ENCODE measurements at places on chromosomes 1 and 21.

GRCh38 chr1:167899253-167899681 is 14.7 kb downstream of the ADCY10 start:
- DNase-seq, result no peak

DNA sequence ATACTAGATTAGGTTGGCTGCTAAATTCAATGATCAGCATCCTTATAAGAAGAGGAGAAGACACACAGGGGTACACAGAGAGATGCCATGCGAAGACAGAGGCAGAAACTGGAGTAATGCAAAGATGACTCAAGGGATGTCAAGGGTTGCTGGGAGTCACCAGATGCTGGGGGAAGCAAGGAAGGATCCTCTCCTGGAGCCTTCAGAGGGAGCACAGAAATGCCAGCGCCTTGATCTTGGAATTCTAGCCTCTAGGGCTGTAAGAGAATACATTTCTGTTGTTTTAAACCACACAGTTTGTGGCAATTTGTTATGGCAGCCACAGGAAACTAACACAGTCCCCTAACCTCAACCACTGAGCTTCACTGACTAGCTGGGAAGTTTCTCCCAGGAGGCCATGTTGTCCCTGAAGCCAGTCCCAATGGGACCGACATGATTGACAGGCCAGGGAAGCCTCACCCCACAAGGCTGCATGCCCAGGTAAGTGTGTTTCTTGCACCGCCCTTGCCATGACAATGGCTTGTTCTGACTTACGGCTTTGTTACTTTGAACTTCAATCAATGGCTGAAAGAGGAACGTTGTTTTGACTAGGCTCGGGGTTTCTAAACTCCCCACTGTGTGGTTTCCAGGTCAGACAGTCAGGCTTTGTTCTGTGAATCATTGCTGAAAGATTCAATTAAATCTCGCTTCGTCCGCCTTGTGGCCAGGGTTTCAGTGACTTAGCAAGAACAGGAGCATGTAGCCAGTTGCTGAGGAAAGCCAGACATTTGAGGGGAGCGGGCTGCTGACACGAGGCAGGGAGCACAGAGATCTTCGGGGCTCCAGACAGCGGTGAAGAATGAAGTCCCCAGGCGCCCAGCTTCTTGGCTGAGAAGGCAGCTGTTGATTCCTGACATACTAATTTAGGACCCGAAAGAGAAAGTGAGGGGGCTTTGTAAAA is 62.3 kb downstream of the RUNX1 start:
- DNase-seq, result no peak

DNA sequence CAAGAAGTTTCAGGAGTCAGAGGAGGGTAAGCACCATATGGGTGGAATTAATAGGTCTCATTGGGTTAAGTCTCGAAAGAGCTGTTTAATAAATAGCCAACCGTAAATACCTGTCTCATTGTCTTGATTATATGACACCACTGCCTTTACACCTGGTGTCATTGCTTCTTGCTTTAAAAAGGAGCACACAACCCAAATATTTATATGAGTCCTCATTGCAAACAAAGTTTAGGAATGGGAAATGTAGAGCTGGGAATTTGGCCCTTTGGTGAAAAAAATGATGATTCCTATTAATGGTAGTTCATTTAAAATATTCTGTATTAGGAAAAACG is 2.1 kb downstream of the BACH1 start:
- no peak for DNase-seq

- DNase-seq, result peak; percentile 72
Measured at GRCh38 chr1:234584926-234585325, 25.1 kb downstream of the IRF2BP2 start.

GRCh38 chr1:8161546-8162105 is 135.5 kb upstream of the ERRFI1 start:
- no peak for DNase-seq

GRCh38 chr1:65980237-65980636 is 187.5 kb downstream of the PDE4B start:
- no peak for DNase-seq

- DNase-seq, result no peak
Measured at GRCh38 chr1:38197312-38198061, 150.9 kb upstream of the POU3F1 start.

- no peak for DNase-seq
Measured at GRCh38 chr1:217462159-217462558, 168.7 kb downstream of the GPATCH2 start.

- DNase-seq, result no peak
Measured at GRCh38 chr1:121586369-121587229, 401.8 kb downstream of the SRGAP2C start.

DNA sequence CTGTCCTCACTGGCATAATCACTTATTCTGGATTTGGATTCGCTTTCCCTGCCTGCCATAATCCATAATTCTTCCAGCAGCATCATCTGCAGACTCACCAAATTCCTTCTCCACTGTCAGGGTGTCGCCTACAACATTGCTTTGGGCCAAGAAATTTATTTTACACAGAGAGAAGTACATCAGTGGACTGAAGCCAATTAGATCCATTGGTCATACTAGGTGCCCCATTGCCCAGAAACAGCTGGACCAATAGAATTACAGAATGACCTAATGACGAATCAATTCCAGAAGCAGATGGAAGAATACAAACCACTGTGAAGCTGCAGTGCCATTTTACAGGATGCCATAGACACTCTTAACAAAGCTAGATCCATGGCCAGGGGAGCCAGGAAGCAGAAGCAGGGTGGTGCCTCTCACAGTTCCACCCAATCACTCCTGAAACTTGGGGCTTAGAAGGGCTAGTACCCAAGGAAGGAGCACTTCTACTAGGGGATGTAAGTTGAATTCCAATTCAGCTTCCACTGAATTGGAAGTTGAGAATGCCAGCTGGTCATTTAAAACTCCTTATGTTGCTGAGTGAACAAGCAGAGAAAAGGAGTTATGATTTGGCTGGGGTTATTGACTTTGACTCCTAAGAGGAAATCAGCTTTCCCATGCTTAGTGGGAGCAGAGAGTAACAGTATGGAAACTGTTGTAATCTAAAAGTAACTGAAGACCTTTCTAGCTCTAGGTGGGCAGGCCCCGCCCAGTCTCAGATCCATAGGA is 44.0 kb downstream of the EDN2 start:
- DNase-seq, result no peak

- DNase-seq, result peak; percentile 83
Measured at GRCh38 chr1:227940791-227941241, 6.9 kb downstream of the WNT9A start.

DNA sequence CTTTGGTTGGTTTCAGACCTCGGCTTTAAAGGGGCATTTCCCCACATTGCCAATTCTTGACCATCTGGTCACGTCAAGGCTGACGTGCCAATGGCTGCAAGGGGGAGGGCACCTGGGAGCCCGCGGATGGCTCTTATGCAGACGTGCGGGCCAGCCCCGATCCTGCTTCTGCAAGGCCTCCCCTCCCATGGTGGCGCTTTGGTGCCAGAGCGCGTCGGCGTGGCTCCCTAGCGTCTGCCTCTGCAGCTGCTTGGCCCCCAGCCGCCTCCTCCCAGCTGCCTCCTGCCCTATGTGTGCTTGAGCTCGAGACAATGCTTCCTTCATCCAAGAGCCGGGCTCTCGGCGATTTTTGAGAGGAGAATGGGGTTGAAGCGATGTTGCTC is 29.1 kb downstream of the SKI start:
- DNase-seq, result no peak

DNA sequence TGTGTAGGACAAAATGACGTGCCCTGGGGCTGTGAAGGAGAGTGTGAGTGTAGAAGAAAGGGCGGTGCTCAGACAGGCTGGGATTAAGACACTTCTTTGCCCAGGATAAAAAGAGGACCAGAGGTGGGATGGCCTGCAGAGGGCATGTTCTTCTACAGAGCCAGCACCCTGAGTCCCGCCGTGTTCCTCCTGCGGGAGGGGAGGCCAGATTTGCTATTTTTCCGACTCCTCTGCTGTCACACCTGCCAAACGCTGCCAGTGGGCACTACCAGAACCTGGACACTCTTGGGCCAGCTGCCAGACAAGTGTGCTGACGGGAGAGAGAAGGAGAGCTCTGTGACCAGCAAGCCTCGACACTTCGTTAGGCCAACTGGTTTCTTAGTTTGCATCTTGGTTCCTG is 206.4 kb downstream of the PLD5 start:
- DNase-seq, result no peak

DNA sequence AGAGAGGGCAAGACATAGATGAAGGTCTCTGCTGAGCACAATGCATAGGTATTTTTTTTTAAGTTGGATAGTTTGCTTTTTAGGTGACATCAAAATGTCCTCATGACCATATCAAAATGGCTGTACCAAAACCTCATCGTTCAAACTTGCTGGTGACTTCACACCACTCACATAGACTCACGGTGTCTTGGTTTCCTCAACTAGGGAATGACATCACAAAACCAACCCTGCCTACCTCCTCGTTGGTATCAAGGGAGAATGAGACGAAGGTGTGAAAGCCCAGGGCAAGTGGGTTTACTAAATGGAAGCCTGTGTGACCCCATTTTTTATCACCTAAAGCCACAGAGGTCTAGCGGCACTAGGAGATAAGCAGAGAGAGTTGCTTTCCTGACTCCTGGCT is 1.6 kb downstream of the PIGR start:
- DNase-seq, result no peak

GRCh38 chr1:181499825-181500224 is 16.5 kb downstream of the CACNA1E start:
- no peak for DNase-seq

DNA sequence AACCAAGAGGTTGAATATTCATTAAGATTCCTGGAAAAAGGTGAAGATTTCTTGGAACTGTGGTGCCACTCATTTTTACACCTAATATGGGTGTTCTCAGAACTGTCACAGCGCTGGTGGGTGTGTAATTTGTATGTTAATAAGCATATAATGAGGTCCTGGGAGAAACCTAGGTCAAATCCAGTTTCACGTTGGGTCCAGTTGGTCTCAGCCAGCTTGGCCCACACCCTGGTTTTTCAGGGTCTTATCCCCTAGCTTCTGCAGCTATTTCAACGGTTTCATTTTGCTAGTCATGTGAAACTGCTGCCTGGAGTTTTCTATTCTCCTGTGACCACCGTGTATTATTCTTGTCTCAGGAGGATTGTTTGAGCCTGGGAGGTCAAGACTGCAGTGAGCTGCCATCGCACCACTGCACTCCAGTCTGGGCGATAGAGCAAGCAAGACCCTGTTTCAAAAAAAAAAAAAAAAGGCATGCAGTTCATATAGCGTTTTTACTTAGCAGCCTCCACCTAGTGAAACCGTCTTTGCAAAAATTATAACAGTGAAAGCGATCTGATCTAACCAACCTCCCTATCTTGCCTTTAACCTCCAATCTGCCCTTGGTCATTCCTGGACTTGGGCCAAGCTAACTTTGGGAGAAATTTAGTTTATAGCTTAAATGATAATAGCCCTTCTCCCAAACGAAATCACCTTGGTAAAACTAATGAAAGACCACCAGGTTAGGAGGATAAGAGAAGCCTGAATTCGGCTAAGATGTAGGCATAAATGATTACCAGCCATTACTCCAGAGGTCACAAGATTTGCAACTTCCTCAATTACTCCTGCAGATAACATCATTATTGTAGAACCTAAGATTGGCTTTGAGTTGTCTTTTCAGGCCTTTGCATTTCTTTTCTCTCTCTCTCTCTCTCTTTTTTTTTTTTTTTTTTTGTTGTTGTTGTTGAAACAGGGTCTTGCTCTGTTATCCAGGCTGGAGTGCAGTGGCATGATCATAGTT is 44.0 kb downstream of the PTAFR start:
- no peak for DNase-seq

DNA sequence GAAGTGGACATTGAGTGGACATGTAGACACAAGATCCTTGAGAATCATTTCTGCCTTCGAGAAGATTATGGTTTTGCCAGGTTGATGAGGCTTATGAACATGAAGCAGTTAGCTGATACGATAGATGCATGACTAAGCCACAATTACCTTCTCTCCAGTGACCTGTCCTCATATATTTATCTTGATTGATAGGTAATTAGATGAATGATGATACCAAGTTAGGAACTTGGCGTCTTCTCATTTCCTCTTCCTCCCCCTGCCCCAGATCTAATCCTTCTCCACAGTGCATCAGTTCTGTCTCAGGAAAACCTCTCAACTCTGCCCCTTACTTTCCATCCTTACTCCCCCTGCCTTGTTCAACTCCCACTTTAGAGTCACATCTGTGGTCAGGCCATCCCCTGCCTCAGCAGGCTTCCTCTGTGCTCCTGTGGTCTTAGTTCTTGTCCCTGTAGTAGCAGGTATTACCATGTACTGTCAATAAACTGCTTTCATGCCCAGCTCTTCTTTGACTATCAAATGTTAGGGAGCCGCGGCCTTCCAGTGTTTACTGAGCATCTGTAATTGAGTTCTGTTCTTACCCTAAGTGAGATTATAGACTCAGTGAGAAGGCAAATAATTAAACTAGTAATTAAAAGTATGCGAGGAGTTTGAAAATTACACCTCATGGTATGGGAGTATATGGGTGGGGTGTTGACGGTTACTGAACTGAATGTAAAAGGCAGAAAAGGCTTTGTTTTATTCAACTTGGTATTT is 5.1 kb downstream of the ST6GALNAC3 start:
- DNase-seq, result no peak

GRCh38 chr1:117599286-117600221 is 6.3 kb upstream of the TENT5C start:
- DNase-seq, result no peak

- DNase-seq, result no peak
Measured at GRCh38 chr1:182761396-182762395, 27.9 kb upstream of the NPL start.

DNA sequence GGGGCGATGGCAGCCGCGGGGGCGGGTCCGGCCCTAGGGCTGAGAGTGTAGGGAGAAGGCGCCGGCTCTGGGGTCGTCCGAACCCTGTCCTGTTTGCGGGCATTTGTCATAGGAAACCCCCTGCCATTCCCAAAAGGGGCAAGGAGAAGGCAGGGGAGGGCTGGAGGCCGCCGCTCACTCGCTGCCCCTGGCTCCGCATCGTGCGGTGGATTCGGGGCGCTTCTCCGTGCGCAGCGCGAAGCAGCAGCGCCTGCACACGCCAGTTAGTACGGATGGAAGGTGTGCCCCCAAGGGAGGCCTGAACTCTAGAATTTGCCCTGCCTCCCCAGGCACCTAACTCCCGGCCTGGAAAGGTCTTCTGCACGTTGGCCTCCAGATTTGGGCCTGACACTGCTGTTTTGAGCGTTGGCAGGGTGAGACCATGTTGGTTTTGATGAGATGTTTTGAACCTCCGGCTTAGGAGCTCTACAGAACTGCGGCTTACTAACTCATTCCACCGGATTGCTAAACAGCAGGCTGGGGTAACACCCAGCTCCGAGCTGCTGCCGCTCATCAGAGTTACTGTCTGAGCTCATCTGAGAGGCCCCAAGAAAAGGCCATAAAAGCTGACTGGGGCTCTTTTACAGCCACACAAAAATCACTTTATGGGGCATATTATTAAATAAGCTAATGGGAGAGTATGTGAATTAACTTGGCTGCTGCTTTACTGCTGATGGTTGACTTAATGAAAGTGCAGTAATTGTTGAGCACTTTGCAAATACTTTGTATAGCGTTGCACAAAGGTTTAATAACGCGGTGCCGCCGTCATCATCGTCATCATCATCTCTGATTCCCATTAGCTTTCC is 987 bp downstream of the GPR137B start:
- DNase-seq, result no peak

DNA sequence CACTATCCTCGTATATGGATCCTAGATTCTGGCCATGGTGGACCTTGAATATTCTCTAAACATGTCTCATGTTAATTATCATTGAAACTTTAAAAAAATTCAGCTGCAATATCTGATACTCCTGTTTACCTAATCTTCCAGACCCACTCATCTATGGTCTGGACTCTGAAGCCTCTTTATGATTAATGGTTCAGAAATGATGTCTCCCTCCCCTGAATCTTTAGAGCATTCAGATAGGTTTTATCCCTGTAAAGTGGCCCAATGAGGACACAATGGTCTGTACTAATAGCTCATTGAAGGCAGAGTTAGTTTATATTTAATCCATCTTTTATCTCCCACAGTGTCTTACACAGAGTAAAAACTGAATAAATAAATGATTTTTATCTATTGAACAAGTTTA is 53.0 kb upstream of the DUSP10 start:
- DNase-seq, result no peak
